ENCODE measurements at places on chromosomes 1 and 21.
A peak's percentile ranks its signal among the peaks of the same experiment; 100 is the strongest.

DNA sequence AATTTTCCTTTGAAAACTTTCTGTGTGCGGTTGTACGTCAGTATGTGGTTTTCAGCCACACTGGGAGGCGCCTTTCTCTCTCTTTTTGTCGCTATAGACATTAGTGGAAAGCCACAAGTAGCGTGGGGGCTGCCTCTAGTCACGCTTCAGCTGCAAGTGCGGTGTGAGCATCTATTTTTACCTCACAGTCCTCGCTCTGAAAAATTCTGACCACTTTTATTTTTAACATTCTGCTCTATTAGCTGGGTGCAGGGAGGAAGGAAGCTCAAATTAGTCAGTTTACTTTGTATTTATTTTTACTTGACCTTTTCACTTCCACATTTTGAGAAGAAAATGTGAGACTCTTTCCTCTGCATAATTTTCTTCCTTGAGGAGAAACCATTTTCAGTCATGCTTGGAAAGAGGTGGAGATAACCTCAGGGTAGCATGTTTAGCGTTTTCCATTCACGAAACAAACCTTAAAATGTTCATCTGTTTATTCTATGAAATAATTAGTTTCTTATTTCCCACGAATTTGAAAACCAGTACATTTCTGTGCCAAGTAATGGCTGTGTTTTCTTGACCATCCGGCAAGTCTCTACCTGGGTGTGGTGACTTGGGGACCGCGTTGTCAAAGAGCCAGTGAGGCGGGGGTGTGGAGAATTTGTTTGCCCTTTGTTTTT, 35.6 kb downstream of the ADARB1 start:
- no peak for DNase-seq

DNA sequence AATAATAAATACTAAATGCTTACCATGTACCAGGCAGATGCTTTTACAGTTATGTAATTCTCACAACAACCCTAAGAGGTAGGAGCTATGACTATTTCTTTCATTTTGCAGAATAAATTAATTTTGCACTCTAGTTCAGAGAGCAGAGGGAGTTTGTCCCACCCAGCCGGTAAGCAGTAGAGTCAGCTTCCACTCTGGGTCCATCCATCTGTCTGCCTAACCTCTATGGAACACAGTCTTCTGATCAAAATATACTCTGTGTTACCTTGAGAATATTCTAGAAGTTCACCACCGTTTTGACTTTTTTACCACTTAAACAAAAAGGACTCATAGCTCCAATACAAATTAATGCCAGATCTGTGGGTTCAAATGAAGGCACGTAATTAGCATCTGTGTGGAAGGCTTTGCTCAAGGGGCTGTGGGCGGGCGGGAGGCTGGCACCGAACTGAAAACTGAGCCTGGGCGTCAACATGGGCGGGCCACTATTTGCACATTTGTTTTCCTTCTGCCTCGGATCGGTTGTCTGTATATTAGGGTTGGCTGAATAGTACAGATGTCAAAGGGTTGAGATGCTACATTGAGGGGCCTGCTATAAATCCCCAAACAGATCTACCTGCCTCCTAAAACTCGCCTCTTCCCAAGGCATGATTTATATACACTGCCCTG, 33.1 kb upstream of the LMO4 start:
- DNase-seq, result no peak

GRCh38 chr1:5992814-5993555, 760 bp upstream of the NPHP4 start:
- DNase-seq, result no peak

DNA sequence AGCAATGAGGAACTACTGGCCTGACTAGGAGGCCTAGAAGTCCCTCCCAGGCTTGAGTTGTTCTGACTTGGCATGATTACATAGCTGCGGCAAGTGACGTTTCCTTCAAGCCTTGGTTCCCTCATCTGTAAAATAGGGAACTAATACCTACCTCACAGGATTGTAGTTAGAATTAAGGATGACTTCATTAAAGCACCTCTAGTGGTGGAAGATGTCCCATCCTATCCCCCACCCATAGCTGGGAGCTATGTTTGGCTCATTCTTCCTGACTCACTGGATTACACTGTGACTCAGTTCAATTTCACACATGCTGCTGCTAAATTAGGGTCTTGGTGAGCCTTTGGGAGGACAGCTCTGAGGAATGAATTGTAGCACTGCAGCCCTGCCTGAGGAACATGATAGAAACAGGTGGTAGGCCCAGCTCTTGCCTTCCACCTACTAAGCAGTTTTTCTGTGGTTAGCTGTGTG, 6.0 kb upstream of the SHISA4 start:
- DNase-seq, result peak; percentile 68

DNA sequence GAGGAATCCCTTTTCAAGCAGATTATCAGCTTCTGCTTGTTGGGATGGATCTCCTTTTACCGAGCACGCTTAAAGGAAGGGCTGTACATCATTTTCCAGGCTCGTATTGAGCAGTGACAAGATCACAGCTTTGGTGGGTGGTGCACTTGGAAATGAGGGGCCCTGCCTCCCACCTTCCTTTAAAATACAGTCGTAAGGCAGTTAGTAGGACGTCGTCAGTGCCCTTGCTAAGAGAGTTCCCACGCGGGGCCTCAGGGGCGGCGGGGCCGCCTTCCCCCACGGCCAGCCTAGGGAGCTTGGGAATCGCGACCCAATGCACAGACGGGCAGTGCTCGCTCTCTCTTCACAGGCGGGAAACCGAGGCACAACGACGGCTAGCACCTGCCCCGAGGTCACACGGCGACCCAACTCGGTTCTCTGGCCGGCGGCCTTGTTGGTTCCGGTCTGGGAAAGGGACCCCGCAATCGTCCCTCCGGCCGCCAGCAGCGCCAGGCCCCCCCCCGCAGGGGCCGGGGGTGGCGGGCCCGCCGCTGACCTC, 58.6 kb downstream of the H3-3A start:
- no peak for DNase-seq

- no peak for DNase-seq
Measured at GRCh38 chr1:218303176-218303879, 18.2 kb downstream of the RRP15 start.

- DNase-seq, result peak; percentile 87
Measured at GRCh38 chr1:94986783-94987182, 59.9 kb upstream of the CNN3 start.

DNA sequence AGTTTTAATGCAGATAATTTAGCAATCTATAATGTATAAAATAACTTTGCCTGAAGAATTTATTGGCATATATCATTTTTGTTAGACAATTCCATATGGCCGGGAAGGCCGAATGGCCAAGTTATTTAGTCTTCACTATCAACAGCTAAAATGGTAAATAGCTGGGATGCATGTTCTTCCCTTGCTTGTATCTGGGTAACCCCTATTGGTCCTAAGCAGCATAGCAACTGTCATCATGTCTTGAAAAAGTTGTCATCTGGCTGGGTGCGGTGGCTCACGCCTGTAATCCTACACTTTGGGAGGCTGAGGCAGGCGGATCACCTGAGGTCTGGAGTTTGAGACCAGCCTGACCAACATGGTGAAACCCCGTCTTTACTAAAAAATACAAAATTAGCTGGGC, 340.0 kb upstream of the DPYD start:
- DNase-seq, result no peak

DNA sequence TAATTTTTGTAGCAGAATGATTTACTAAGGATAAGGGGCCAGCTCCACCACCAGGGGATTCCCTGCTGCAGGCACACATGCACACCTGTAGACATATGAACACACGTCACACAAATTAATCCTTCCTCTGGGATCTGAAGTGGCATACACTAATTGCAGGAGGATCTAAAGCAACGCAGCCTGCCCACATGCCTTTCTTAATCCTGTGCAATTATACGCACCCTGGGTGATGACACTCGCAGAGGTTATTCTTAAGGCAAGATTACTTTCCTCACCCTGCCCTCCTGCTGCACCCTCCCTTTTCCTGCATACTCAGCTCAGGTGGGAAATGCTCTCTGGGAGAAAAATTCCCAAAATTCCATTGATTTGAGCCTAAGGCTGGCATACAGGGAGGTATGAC, 7.5 kb upstream of the LORICRIN start:
- DNase-seq, result no peak

DNA sequence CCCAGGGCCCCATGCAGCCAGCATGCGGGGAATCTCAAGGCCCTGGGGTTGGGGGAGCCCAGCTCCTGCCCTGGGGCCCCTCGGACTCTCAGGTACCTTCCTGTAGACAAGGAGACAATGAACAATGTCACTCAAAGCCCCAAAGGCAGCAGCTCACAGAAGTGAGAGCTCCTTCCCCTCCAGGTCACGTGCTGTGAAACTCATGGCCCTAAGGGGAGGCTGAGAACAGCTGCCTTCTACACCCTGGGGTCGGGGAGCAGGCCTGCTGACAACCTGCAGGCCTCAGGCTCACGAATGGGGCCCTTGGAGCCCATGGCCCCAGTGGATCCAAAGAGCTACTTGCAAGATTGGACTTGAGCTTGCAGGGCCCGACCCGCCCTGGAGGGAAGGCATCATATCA, 3.2 kb downstream of the MEGF6 start:
- DNase-seq, result no peak

DNA sequence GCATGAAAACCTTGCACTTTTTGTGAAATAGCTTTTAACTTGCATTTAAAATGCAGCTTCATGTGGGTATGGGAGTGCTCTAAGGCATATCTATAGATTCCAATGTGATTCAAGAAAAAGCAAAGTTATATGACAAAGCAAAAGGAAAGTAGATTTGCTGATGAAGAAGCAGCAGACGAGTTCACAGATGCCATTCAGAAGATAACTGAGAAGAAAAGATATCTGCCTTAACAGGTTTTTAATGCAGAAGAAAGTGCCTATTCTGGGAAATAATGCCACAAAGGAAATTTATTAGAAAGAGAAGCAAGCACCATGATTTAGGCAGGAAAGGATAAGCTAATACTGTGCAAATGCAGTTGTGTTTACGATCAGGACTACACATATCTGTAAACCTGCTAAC, 68.1 kb downstream of the PHTF1 start:
- no peak for DNase-seq

DNA sequence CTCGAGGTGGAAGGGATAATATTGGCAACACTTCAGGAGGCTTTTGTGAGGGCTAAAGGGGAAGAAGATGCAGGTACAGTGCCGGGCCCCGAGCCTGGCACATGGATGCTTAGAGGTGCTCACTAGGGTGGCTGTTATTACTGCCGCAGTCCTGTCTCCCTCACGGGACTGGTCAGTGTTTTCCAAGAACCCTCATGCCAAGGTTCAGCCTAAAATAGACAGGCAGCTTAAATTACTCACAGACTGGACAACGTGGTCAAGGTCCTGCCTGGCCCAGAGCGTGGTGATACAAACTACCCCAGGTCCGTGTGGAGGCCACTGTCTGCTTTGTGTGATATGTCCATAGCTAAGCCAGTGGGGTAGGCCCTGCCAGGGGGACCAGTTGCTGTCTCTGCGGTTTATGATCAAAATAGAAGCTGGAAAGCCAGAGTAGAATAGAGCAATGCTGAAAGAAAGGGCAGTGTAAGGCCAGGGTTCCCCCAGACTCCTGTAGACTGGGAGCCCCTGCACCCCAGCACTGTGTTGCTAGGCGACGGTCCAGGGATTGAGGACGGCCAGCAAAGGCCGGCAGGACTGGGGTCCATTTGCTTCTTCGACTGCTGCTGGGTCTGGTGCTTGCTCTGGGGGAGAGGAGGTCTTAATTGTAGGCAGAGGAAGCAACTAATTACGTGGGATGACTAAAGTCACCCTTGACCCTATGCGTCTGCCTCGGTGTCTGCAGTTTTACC, 36.1 kb downstream of the ELAPOR1 start:
- DNase-seq, result no peak

GRCh38 chr1:216926720-216927510, 203.7 kb upstream of the ESRRG start:
- no peak for DNase-seq

- DNase-seq, result no peak
Measured at GRCh38 chr1:230109895-230110667, 43.0 kb downstream of the GALNT2 start.

GRCh38 chr1:214441119-214441518, 110.3 kb downstream of the PTPN14 start:
- peak; percentile 86 for DNase-seq

- DNase-seq, result no peak
Measured at GRCh38 chr1:21220815-21221214, 44.1 kb upstream of the EIF4G3 start.
